ENCODE measurements at places on chromosomes 3 and 15. TPM values are rescaled to one million over a fixed set of nuclear protein-coding genes. Genes with fewer than 3 reads are reported as not detected.
A peak's percentile ranks its signal among the peaks of the same experiment; 100 is the strongest.

The ARPIN gene
- 18.7 TPM for total RNA-seq

DNA sequence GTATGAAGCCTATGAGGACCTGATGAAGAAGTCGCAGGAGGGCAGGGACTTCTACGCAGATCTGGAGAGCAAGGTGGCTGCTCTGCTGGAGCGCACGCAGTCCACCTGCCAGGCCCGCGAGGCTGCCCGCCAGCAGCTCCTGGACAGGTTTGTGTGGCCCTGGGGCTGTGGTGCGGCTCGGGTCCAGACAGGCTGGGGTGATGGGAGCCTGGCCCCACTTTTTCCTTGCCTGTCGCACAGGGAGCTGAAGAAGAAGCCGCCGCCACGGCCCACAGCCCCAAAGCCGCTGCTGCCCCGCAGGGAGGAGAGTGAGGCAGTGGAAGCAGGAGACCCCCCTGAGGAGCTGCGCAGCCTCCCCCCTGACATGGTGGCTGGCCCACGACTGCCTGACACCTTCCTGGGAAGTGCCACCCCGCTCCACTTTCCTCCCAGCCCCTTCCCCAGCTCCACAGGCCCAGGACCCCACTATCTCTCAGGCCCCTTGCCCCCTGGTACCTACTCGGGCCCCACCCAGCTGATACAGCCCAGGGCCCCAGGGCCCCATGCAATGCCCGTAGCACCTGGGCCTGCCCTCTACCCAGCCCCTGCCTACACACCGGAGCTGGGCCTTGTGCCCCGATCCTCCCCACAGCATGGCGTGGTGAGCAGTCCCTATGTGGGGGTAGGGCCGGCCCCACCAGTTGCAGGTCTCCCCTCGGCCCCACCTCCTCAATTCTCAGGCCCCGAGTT, 29.0 kb downstream of the PTPN23 start:
- no peak for DNase-seq
- H3K36me3 ChIP-seq, result peaks cover 73% of the 10 kb centered on the region
- H3K4me3 ChIP-seq, result no peak overlapping the region
- H3K27ac ChIP-seq, result no peak overlapping the region
- no peaks in the 10 kb centered on the region for H3K27me3 ChIP-seq
- H3K4me1 ChIP-seq, result no peaks in the 10 kb centered on the region

The SELENOS gene
- 70.4 TPM for total RNA-seq

GRCh38 chr3:13188181-13188779, 115.1 kb upstream of the IQSEC1 start:
- no peaks in the 10 kb centered on the region for H3K36me3 ChIP-seq
- no peak overlapping the region for H3K27ac ChIP-seq
- DNase-seq, result no peak
- H3K27me3 ChIP-seq, result no peaks in the 10 kb centered on the region
- no peaks in the 10 kb centered on the region for H3K4me1 ChIP-seq

The HACD3 gene
- 61.9 TPM for total RNA-seq

- H3K27me3 ChIP-seq, result no peaks in the 10 kb centered on the region
- H3K4me1 ChIP-seq, result no peaks in the 10 kb centered on the region
- no peak overlapping the region for H3K4me3 ChIP-seq
- no peak overlapping the region for H3K27ac ChIP-seq
- no peaks in the 10 kb centered on the region for H3K36me3 ChIP-seq
Measured at GRCh38 chr3:24981309-24981708, 446.8 kb upstream of the RARB start.

The SMCO1 gene
- not detected for total RNA-seq

DNA sequence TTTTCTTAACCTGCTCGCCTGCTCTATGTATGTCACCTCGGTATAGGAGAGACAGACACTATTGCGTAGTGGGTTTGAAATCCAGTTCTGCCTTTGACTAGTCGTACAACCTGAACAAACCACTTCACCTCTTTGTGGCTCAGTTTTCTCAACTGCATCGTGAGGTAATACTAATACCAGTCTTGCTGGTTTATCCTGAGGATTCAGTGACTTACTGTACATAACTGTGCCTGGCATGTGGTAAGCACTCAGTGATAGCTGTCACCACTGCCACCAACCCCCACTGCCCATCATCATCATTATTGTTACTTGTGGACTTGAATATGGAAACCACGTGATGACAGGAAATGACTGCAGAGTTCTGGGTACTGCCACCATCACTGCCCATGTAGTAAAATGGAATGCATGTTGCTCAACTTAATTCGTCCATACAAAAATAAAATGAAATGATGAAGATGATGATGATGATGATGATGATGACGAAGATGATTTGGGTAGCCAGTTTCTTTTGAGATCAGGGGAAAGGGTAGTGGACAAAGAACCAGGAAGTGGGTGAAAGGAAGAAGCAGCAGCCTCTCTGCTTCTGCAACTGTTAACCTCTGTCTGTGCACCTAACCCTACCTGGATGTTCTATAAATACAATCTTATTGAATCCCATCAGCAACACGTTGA, 228.1 kb downstream of the FEZF2 start:
- no peaks in the 10 kb centered on the region for H3K27me3 ChIP-seq
- no peak for DNase-seq
- no peaks in the 10 kb centered on the region for H3K36me3 ChIP-seq
- peaks cover 20% of the 10 kb centered on the region for H3K4me1 ChIP-seq

GRCh38 chr3:169501061-169501460, 162.5 kb downstream of the MECOM start:
- H3K27ac ChIP-seq, result no peak overlapping the region
- H3K4me3 ChIP-seq, result no peak overlapping the region
- H3K36me3 ChIP-seq, result no peaks in the 10 kb centered on the region
- peaks cover 59% of the 10 kb centered on the region for H3K4me1 ChIP-seq
- DNase-seq, result no peak
- H3K27me3 ChIP-seq, result no peaks in the 10 kb centered on the region

- H3K27ac ChIP-seq, result no peak overlapping the region
- DNase-seq, result peak; percentile 77
- no peak overlapping the region for H3K4me3 ChIP-seq
- no peaks in the 10 kb centered on the region for H3K27me3 ChIP-seq
- H3K4me1 ChIP-seq, result peaks cover 31% of the 10 kb centered on the region
Measured at GRCh38 chr3:124277144-124277890, 285.4 kb upstream of the ROPN1 start.

DNA sequence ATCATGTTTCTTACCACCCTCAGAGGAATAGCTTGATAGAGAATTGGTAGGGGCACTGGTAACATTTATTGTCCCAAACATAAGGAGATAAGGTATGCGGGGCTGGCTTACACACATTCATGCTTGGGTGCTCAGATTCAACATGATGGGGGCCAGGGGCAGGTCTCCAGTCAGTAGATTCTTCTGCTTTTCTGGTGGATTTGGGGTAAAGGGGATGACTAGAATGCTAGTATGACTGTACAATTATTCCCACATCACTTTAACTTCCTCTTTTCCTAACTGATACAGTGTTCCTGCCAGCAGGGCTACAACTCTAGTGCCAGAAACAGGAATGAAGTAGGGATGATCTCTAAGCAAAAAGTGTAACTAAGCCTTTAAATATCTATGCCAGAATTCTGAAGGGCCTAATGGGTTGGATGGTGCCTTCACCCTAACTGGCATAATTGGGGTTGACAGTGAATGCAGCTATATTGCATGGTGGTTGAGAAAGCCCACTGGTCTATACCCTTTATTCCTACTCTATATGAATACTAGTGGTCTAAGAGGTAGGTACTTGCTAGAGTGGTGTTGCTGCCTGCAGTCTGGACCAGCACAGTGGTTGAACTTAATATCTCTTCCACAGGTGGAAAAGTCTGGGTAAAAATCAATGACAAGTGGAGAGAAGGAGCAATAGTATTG, 117.4 kb downstream of the IL12A start:
- no peaks in the 10 kb centered on the region for H3K36me3 ChIP-seq
- H3K27ac ChIP-seq, result no peak overlapping the region
- DNase-seq, result no peak
- H3K27me3 ChIP-seq, result no peaks in the 10 kb centered on the region
- H3K4me1 ChIP-seq, result no peaks in the 10 kb centered on the region
- no peak overlapping the region for H3K4me3 ChIP-seq

- H3K36me3 ChIP-seq, result no peaks in the 10 kb centered on the region
- no peak overlapping the region for H3K27ac ChIP-seq
- no peak for DNase-seq
- peaks cover 2% of the 10 kb centered on the region for H3K27me3 ChIP-seq
Measured at GRCh38 chr15:40345867-40346578, 4.8 kb upstream of the PHGR1 start.

The DAPK2 gene
- total RNA-seq, result 6.7 TPM

The SLC38A3 gene
- 0.65 TPM for total RNA-seq

The ARL14 gene
- not detected for total RNA-seq

DNA sequence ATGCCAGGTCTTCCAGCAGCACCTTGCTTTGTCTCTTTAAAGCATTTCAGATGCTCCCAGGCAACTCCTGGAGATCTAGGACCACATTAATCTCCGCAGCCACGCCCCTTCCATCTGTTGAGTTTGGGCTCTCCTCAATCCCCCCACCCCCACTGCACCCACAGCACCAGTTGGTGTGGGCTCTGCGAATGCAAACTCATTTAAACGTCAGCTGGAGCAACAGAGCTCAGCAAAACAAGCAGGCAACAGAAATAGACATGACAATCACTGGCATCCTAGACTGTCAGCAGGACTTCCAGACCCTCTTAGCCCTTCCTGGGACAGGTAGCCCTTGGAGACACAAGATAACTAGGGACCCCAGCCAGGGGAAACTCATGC, 106.9 kb downstream of the LSM3 start:
- no peak overlapping the region for H3K27ac ChIP-seq
- H3K4me1 ChIP-seq, result no peaks in the 10 kb centered on the region
- peaks cover 2% of the 10 kb centered on the region for H3K27me3 ChIP-seq
- no peak overlapping the region for H3K4me3 ChIP-seq
- no peak for DNase-seq
- no peaks in the 10 kb centered on the region for H3K36me3 ChIP-seq

The CCDC54 gene
- total RNA-seq, result not detected

The OR5K2 gene
- total RNA-seq, result not detected

GRCh38 chr15:63820210-63820609, 13.5 kb downstream of the HERC1 start:
- H3K27ac ChIP-seq, result no peak overlapping the region
- no peak for DNase-seq
- H3K4me1 ChIP-seq, result peaks cover 13% of the 10 kb centered on the region
- H3K36me3 ChIP-seq, result no peaks in the 10 kb centered on the region
- H3K27me3 ChIP-seq, result no peaks in the 10 kb centered on the region

Measured in endothelial cell of umbilical vein (primary cell).